ENCODE measurements at places on chromosomes 11 and 22.

- no peak for DNase-seq
Measured at GRCh38 chr22:47210686-47211085, 448.2 kb downstream of the TBC1D22A start.

DNA sequence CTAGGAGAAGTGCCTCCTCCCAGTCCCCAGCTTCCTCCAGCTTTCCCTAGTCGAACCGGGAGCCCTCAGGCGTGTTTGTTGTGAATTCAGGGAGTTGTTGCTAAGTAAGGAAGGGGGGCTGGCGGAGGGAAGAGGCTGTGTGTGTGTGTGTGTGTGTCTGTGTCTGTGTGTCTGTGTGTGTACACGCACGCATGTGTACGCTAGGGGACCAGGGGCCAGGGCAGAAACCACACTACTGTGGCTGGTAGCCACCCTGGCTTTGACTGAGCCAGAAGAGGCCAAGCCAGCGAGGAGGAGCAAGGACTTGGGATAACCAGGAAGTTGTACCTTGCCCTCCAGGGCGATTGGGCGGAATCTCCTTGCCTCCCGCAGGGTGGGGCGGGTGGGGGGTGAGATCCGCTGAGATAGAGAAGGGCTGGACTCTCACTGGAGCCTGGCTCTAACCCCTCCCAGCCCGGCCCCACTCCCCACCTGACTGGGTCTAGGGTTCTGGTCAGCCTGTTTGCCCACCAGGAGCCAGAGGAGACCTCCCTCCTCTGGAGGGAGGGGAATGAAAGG lies 7.5 kb downstream of the BCL9L start:
- DNase-seq: peak; percentile 92

DNA sequence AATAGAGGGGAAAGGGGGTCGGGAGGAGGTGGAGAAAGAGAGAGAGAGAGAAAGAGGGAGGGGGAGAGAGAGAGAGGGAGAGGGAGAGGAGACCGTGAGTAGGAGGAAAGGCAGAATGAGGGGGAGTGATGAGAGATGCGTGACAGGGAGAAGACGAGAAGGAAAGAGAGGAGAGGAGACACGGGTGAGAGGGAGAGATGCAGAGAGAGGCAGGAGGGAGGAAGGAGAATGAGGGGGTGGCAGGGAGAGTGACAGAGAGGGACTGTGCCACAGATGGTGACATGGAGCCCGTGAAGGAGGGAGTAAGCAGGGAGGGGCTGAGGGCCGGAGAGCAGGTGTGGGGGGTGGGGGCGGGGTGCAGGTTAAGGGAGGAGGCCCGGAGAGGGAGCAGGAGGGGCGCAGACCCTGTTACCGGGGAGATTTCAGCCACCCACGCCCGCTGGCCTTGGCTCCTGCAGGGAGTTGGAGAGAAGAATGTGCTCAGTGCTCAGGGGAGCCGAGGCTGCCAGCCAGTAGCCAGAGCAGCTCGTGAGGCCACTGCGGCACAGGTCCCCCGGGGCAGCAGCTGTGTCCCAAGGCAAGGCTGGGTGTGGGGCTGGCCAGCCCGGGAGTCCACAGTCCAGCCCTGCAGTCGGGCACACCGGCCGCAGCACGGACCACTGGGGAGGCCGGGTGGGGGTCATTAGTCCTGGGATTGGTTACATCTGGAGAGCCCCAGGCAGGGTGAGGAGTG lies at the start of gene SSTR3:
Gene SSTR3, minus strand, starts transcription at position 304 of the 733 bp plus-strand sequence. CDS start 4,674 bp downstream, outside the sequence.
- DNase-seq: peak; percentile 26

DNA sequence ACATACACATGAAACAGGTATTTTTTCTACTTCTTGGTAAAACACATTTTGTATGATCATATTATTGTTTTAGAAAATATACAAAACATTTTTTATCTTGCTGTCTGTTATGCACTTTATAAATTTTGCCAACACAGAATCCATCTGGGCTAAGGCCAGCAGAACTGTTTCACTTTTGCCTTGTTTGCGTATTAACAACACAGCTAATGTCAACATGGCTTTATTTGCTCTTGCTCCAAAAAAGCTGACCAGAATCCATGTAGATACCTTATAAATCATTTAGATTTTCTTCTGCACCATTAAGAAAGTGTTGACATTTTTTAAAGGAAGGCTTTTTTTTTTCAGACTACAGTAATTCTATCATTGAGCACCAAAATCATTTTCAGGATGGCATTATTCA lies 58.1 kb upstream of the PGR start:
- no peak for DNase-seq

DNA sequence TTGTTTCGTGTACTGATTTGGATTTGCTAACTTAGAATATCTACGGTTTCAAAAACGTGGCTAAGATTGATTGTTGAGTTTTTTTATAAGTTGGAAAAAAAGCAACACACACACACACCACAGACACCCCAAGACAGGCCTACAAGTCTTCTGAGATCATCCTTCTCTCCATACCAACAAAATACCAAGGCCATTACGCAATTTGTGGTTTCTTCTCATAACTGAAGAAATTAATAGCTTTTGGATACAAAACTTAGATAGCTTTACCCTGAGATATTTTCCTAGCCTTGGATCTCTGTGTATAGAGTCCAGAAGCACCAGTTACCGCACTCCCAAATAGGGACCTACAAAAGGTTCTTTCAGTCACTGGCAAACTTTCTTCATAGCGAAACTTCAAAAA lies 113.6 kb downstream of the SIK3 start:
- no peak for DNase-seq

- DNase-seq: no peak
Measured at GRCh38 chr11:44334356-44335004, 24.5 kb upstream of the ALX4 start.

DNA sequence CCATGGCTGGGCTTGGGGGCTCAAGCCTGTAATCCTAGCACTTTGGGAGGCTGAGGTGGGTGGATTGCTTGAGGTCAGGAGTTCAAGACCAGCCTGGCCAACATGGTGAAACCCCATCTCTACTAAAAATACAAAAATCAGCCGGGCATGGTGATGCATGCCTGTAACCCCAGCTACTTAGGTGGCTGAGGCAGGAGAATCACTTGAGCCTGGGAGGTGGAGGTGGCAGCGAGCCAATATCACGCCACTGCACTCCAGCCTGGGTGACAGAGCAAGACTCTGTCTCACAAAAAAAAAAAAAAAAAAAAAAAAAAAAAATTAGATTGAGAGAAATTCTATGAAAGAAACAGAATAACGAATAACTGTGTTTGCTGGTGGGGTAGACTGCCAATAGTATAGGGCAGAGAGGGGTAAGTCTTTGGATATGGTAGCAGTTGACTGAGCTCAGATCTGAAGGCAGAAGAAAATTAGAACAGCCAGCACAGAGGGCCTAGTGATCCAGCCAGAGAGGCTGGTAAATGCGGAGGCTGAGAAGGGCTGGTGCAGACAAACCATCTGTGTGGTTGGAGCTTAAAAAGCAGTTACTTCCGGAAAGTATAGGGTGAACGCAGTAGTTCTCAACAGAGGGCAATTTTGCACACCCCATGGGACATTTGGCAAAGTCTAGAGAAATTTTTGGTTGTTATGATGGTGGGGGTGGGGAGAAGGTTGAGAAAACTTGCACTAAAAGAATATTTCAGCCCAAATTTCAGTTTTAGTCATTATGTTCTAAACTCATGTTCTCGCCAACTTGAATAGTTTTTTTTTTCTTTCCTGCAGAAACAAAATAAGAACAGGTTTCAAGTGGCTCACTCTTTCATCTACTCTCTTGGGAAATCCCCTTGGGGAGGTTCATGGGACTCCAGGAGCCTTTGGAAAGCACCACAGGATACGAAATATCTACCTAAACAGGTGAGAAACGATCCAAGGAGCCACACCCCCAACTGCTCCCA lies 1.6 kb upstream of the HORMAD2 start:
- no peak for DNase-seq

DNA sequence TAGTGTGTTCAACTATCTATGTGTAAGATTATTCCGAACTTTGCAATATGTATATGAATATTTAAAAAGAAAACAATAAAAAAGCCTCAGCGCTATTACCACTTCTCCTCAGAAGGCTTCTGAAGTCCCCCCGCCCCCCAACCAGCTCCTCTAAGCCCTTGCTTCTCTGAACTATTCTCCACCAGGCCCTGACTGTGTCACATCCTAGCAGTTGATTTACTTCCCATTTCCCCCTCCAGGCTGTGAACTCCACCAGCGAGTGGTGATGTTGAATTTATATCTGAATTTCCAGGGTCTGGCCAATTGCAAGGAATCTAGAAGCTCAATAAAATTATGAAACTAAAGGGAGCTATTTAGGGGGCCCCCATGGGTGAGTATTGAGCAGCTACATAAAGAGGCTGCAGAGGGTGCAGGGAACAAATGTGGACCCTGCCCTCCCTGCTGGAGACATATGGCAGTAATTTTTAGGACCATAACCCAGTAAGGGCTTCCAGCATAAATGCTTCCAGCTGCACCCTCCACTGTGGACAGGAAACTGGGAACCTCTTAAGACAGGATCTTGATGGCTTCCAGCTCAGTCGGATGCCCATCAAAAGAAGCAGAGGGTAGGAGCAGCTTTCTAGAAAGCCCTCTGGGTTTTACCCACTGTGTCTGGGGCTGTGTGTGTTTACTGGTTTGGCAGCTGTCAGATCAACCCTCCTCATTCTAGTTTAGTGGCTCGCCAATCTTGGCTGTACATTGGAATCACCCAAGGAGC lies 81.4 kb downstream of the TIMP3 start:
- peak; percentile 42 for DNase-seq

DNA sequence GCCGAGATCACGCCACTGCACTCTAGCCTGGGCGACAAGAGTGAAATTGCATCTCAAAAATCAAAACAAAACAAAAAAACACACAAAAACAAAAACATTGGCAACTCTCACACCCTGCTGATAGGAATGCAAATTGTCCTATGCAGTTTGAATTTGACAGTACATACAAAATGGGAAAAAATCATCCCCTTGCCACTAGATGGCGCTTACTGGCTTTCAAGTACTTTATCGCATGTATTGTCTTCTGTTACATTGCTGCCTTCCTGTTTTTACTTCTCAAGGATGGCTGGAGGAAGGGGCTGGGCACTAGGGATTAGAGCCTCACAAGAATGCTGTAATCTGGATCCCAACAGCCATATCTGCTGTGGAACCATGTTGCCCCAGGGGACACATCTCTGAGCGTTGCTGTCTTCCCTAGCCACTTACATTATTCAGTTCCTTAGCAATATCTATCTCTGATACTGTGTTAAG lies 59.4 kb upstream of the A4GALT start:
- DNase-seq: peak; percentile 94

GRCh38 chr22:49962012-49962750 lies 1.6 kb downstream of the PIM3 start:
- DNase-seq: peak; percentile 87

- DNase-seq: no peak
Measured at GRCh38 chr22:43031617-43032016, 16.7 kb upstream of the PACSIN2 start.

GRCh38 chr22:21568347-21569075 lies 997 bp downstream of the UBE2L3 start:
- DNase-seq: peak; percentile 35

DNA sequence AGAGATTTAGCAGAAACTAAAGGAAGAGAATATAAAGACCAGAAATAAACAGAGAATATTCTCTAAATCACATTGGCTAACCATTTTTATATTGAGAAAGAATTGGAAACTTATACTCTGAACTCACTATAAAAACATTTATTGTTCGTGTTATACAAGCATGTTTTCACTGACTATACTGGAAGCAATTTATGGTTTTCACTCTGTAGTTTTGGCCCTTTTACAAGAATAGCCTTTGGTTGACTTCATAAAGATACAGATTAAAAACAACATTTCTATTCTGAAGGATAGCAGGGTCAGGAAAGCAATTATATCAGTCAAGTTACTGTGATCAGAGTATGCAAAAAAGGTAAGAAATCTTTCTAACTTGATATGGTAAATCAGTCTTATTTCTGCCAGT lies 965.7 kb upstream of the FAT3 start:
- no peak for DNase-seq

DNA sequence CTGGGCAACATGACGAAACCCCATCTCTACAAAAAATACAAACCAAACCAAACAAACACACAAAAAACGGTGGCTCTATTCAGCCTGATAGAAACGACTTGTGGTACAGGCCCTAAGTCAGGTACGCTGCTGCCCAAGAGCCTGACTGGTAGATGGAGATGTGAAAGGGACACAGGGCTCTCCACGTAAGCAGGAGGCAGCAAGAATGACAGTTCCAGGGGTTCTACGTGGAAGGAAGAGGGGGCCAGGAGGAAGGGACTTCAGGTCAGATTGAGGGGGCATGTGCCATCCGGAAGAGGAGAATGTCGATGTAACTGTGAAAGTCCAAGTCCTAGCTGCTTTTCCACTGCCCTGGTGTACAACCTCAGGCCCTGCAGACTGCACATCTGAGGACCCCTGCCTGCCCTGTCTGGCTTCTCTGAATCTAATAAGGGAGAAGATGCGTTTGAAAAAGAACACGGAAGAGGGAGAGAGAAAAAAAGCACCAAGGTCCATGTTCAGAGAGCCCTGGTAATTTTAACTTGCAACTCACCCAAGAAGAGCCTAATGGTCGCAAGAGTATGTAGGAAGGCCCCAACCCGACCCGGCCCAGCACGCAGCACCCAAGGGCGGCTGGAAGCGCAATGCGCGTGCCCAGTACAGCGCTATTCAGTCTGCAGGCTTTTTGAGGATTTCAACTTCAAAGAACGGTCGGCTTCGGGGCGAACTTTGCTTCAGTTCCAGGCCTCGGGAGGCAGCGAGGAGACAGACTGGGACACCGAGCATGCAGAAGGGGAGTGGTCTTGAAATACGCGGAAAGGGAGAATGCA lies 909 bp upstream of the ZNRD2 start:
- DNase-seq: no peak

DNA sequence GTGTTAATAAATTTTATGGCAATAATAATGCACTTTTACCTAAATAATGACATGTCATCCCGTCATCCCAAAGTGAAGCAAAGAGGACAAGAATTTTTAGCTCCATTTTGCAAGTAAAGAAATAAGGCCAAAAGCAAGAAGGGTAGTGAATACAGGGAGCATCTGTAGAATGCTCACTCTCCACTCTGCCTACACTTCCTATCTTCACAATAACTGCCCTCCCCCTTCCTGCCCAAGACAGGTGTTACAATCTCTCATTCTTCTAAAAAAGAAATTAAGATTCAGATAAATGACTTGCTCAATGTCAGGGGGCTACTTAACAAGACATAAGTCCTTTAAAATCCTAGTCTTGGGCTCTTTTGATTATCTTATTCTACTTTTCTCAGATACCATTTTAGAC lies 8.9 kb downstream of the RDX start:
- no peak for DNase-seq

DNA sequence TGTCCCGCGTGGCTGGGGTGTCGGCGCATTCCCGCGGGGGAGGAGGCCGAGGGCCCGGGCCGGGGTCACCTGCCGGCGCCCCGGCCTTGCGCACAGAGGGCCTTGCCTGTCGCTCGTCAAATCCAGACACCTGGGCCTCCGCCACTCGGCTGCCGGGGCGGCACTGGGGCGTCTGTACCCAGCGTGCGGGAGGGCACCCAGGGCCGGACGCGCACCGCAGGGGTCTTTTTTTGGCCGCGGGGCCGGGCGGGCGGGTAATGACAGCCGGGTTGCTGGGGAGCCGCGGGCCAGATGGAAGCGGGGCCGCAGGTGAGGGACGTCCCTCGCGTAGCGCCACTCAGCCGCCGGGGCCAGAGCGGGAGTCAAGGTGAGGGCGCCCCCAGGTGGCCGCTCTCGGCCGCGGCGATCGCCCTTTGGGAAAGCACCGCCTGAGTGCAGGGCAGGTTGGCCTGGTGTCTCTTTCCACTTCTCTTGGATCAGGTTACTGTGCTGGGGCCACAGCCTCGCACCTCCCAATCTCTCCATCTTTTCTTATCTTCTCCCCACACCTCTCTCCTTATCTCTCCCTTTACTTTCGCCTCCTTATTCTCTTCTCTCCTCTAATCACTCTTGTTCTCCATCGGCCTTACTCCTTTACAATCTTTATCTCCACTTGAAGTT lies 3.5 kb downstream of the PHLDB1 start:
- peak; percentile 80 for DNase-seq

All from tongue (tissue), 3 donors.